ENCODE measurements at places on chromosomes 1 and 21.
A peak's percentile ranks its signal among the peaks of the same experiment; 100 is the strongest.

DNA sequence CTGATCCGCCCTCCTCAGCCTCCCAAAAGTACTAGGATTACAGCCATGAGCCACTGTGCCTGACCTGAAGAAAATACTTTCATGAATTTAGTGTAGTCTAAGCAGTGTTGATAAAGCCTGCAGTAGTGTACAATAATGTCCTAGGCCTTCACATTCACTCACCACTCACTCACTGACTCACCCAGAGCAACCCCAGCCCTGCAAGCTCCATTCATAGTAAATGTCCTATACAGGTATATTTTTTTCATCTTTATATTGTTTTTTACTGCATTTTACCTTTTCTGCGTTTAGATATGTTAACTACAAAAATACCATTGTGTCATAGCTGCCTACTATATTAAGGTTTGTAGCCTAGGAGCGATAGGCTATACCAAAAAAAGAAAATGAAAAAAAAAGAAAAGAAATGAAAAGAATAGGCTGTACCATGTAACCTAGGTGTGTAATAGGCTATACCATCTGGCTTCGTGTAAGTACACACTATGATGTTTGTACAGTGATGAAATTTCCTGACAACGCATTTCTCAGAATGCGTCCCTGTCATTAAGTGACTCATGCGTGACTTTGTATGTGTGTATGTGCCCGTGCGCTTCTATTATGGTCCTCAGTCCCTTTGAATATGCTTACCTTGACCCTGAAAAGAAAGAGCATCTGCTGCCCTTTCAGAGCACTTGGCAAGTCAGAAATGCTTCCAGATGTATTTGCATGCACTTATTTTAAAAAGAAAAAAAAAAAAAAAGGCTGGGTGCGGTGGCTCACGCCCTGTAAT is 9.2 kb upstream of the SLAMF8 start:
- DNase-seq, result no peak

GRCh38 chr1:16971341-16972188 is 8.9 kb downstream of the MFAP2 start:
- DNase-seq, result peak; percentile 19

DNA sequence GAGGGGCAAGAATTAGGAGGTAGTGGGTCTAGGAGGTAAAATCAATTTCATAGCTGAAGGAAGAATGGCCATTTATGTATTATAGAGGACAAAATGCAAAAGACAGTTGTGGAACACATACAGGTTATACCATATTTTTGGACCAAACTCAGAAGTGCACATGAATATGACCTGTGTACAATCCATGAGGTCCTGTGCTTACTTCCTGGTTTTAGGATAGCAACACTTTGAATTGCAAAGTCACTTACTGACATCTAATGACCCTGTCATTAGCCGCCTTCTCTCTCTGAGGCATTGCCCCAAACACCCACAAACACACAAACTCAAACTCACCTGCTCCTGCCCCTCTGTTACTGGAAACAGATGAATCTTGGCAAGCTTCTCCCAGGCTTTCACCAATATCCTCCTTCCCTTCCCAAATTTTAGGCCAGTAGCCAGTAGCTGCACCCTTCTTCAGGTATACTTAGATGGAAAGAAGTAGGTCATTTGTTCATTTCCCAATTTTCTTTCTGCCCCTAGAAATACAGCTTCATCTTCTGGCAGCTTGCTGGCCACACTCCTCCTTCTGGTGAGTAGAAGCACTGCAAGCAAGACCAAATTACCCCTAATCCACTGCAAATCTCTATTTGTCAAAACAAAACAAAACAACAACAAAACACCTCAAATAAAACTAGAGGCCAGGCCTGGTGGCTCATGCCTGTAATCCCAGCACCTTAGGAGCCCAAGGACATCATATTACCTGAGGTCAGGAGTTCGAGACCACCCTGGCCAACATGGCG is 13.7 kb upstream of the RPL5 start:
- peak; percentile 66 for DNase-seq

- DNase-seq, result no peak
These were observed 58.4 kb upstream of the ATP1B1 start for GRCh38 chr1:169048043-169048442.

GRCh38 chr1:159282118-159282517 is 20.0 kb upstream of the FCER1A start:
- peak; percentile 33 for DNase-seq

DNA sequence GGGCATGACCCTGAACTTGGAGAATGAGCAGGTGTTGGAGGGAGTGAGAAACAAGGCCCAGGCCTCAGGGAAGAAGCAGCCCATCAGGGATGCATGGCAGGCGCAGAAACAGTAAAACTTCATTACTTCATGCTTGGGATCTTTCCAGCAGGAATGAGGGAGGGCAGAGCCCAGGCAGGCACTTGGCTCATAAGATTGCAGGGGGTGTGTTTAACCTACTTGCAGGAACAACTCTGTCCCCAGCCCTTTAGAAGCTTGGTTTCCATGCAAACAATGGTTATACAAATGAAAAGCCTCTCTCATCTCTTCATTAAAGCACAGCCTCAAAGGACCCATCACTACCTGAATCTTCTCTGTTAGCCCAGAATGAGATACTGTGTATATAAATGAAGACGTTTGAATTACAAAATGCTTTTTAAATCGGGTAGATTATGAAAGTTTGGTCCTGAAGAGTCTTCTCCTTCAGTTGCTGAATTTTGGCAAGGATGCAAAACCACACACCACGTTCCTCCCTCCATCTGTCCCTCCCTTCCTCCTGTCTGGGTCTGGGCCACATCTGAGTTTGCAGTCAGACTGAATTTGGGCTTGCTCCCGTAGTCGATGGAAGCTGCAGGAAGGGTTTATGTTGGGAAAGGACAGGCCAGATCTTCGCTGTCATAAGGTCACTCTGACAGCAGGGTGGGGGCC is 154.4 kb upstream of the KLHDC7A start:
- DNase-seq, result no peak

DNA sequence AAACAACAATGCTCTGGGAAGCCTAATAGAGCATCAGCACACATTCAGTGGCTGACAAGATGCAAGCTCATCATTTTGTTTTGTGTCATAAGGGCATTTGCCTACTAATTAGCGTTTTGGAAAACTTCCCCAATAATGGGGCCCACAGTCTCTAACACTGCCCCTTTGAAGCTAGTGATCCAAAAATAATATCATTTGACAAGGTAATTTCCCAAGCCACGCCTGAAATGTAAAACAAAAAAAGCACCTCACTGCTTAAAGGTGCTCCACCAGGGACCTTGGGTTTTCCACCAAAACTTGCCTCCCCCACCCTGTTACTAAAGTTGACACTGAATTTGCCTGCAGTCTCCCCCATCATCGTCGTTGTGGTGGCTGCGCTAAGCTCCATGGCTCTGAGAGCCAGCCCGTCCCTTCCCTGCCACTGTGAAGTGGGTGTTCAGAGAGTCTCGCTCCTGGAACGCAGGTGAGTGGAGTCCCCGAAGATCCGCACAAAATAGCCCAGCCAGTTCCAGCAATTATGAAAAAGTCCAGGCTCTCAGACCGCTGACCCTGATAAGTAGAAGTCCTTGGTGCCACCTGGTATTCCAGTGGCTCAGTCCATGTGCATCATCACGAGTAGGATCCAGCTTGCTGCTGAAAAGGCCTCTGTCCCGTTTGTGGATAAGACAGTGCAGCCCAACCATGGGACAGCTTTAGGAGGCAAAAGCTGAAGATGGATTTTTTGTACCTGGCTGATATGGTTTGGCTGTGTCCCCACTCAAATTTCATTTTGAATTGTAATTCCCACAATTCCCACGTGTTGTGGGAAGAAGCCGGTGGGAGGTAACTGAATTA is 52.2 kb downstream of the RAB3GAP2 start:
- no peak for DNase-seq

- DNase-seq, result no peak
These were observed 230.9 kb downstream of the LTN1 start for GRCh38 chr21:28761674-28762356.

- peak; percentile 82 for DNase-seq
These were observed 2.2 kb downstream of the IER5 start for GRCh38 chr1:181090641-181091126.

- DNase-seq, result no peak
These were observed at the start of gene BCAN for GRCh38 chr1:156641761-156642264. TSS of gene BCAN (plus strand) at chr1:156642117. CDS start at chr1:156646055, 3,938 bp downstream.

- no peak for DNase-seq
These were observed 493 bp downstream of the DISC1 start for GRCh38 chr1:231626951-231627614.

GRCh38 chr1:240199758-240200645 is 108.3 kb downstream of the FMN2 start:
- no peak for DNase-seq

DNA sequence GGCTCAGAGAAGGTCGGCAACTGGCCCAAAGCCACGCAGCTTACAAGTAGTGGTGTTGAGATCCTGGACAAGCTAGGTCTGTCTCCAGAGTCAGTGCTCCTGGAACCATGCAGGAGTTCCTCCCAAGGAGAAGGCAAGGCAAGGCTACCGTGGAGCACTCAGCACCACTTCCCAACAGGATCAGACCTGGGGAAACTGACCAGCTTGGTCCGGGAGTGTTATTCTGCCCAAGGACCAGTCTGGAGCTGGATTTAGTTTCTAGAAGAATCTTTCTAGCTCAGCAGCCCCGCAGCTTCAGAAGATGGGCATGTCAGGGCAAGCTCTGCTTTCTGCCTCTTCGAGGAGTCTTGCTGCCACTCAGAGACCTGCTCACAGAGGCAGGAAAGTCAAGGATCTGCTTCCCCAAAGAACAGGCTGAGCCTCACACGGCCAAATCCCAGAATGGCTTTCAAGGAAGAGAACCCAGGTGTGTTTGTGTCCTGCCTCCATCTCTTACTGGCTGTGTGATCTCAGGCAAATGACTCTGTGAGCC is 302.8 kb downstream of the MATN1 start:
- DNase-seq, result no peak

- DNase-seq, result peak; percentile 48
These were observed 40.8 kb upstream of the KCTD3 start for GRCh38 chr1:215526147-215526845.

DNA sequence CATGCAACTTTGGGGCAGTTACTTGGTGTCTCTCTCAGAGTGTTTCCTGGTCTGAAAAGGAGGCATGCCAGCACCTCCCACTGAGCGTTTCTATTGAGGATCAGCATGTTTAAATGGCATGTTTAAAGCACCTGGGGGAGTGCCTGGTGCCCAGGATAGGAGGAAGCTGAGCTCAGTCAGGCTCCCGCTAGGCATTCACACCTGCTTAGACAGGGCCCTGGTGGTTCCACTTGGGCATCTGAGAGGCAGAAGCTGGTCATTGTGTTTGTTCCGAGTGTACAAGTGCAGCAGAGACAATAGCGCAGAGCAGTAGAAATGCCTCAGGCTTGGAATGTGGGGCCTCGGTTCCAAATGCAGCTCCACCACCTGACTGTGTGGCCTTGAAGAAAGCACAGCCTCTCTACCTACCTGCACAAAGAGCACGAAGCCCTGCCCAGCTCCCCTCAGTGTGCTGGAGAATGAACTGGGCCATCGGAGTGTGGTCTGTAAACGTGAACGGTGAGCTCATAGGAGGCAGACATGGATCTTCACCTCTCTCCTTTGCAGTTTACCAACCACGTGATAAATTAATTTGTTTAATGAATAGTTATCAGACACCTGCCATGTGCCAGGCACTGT is 20.3 kb upstream of the TMEM222 start:
- no peak for DNase-seq

- no peak for DNase-seq
These were observed 31.0 kb downstream of the UCK2 start for GRCh38 chr1:165858364-165858823.

DNA sequence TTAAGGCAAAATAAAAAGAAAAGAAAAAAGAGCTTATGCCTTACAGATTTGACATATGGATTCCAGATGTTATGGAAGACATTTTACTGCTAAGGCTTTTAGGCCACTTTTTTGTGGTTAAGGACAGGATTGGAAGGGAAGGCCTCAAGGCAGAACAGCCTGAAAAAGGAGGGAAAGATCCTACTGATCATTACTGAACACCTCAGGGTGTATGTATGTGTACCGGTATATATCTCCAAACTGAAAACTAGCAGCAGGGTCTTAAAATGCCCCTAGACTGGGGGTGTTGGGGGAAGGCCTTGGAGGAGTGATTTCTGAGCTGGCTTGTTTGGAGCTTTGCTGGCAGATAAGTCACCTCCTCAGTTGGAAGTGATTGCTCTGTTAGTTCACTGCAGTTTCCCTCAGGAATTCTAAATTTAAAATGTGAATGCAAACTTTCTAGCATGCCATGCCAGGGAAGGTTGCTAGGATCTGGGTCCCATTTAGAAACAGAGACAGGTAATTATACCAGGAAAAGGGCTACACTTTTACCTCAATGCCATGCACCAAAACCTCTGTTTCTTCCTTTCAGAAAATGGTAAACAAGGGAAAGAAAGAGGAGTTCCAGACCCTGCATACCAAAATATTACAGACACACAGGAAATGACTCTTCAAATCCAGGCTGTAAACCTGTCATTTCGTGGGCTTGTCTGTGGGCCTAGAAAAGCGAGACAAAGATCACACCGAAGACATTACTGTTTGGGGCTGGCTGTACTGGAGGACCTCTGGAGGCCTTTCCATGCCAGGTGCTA is 15.0 kb downstream of the C1orf52 start:
- no peak for DNase-seq

DNA sequence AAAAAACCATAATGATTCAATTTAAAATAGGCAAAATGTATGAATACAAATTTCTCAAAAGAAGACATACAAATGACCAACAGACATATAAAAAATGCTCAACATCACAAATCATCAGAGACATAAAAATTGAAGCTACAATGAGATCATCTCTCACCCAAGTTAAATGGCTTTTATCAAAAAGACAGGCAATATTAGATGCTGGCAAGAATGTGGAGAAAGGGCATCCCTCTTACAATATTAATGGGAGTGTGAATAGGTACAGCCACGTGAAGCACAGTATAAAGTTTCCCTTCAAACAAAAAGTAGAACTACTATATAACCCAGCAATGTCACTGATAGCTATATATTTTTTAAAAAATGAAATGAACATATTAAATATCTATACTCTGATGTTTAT is 1481.7 kb downstream of the AMY1C start:
- no peak for DNase-seq

DNA sequence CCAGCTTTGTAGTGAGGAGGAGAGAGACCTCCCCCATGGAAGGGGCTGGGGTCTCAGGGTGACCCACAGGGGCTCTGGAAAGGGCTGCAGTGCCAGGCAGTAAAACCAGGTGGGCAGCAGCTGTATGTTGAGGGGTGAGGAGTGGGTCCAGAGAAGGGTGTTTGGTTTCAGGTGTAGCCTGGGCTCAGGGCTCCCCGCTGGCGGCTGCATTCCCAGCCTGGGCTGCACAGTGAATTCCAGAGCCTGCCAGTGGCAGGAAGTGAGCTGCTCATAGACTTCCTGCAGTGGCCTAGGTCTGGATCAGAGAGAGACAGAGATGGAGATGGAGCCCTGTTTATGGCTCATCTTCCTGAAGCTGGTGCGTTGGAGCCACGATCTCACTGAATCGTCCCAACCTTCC is 356.4 kb downstream of the PTPRU start:
- no peak for DNase-seq

DNA sequence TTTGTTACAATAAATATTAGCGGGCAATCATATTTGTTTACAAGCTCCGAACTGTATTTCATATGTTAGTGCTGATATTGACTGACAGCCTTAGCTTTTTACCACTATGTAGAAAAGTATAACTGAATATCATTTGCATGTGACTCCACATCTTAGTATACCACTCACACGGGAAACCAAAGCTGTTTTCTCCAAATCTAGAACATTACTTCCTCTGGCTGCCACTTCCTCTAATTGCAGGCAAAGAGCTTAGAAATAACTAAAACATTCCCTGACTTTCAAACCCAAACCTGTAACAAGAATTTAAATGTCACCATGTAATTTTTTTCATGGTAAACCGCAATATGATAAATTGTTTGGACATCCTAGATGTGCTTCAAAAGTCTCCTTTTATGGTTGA is 174.7 kb downstream of the LBR start:
- DNase-seq, result no peak
